ENCODE measurements at places on chromosomes 1 and 21.

DNA sequence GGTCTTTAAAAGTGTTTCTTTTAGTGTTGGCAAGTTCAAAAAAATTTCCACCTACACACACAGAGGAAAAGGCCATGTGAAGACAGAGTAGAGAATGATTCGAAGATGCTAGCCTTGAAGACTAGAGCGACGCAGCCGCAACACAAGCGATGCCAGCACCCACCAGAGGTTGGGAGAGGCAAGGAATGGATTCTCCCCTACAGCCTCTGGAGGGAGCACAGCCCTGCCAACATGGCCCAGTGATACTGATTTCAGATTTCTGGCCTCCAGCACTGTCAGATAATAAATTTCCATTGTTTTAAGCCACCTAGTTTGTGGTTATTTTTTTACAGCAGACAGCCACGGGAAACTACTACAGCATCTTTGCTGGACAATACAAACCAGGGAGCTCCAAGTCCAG is 6.9 kb upstream of the ADAR start:
- DNase-seq, result no peak

- DNase-seq, result no peak
These were observed 51.1 kb upstream of the PRDX6 start for GRCh38 chr1:173426057-173426456.

GRCh38 chr1:186218654-186219352 is 156.2 kb downstream of the TPR start:
- no peak for DNase-seq

DNA sequence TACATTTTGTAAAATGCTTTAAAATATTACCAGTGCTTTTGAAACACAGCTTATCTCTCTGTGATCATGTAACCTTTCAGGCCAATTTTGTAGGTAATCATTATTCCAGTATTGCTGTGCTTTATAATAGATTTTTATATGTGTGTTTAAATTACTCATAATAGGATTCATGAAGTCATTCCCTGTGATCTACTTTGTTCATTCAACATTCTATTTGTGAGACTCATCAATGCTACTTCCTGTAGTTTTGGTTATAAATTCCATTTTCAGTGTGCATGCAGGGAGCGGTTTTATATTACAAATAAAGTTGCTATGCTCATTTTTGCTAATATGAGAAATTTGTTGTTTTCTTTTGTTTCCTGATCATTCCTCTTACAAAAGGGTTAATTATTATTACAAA is 4.1 kb upstream of the OR2M5 start:
- DNase-seq, result no peak

DNA sequence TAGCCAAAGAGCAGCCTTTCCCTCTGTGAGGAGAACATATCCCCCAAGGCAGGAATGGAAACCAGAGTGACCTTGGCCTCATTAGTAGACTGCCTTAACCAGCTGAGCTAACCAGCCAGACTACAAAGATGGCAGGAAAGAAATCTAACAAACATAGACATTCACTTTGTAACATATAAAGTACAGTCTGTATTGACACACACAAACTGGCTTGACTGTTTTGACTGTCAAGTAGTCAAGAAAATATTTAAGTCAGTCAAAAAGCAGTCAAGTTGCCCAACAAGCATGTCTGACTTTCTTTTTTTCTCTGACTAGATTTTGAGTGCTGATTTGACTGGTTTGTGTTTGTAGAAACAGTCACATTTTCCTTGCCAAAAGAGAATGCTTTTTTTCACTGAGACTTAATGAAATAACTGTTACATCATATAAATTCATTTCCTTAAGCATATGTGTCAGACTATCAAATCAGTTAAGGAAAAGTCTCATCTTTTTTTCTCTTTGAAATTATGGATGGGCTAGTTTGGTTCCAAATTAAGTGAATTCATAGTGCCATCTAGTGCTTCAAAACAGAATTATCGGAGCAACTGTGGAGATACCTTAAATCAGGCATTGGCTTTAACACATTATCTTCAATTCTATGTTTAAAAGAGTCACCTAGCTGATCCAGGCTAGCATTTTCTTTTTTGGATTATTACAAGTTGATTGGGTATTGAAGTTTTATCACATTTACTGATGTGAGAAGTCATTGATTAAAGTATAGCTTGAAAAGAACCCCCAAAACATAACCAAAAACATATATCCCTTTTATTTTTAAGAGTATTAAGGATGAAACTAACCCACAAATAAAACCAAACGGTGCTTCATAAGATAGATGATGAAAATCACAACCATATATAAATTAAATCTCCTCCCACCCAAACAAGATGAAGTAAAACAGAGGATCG is 75.0 kb downstream of the ATP6V1G3 start:
- DNase-seq, result no peak

DNA sequence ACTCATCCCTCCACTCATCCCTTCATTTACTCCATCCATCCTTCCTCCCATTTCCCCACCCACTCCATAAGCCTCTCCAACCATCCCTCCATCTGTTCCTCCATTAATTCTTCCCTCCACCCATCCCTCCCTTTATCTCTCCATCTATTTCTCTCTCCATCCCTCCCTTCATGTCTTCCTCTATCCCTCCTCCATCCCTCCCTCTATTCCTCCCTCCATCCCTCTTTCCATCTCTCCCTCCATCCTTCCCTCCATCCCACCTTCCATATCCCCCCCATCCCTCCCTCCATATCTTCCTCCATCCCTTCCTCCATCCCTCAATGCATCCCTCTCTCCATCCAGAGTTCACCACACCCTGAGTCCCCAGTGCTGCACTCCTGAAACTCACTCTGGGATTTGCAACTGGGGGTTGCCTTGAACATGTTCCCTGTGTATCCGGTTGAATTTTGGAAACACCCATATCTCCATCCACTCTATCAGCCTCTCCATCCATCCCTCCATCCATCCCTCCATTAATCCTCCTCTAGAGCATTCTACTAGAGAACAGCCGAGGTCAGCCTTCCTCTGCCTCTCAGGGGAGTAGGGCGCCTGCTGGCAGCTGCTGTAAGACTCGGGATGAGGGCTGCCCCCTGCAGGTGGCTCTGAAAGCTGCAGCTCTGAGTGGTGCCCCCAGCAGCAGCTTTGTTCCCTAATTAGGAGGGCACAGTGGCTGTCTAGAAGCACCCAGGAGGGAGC is 39.4 kb downstream of the ABCG1 start:
- peak; percentile 78 for DNase-seq

DNA sequence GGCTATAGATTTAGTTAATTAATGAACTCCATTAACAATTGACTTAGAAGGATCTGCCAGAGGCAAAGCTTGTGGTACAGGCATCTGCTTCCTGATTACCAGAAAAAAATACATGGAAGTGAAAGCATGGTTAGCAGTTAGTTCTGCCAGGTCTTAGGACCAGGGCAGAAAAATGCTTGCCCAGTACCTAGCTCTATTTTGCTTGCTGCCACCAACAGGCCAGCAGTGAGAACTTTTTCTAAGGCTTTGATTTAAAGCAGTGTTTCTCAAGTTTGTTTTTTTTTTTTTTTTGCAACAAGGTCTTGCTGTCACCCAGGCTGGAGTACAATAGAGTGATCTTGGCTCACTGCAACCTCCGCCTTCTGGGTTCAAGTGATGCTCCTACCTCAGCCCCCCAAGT is 16.4 kb upstream of the MTF1 start:
- DNase-seq, result no peak

DNA sequence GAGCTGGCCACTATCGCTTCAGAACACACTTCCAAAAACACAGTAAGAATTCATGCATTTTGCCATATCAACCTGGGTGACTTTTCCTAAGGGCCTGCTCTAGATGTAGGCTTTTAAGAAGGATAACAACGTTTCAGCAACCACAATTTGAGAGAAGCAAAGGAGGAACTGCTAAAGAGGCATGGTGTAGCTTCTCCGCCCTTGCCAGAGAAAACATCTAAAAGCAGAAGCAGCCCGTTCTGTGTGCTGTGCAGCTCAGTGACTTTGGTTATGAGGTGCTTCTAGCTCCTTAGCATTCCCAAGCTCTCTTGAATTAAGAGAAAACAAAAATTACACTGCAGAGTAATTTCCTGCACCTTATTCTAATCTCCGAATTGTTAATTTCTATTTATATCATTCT is 2.7 kb downstream of the PER3 start:
- DNase-seq, result no peak

DNA sequence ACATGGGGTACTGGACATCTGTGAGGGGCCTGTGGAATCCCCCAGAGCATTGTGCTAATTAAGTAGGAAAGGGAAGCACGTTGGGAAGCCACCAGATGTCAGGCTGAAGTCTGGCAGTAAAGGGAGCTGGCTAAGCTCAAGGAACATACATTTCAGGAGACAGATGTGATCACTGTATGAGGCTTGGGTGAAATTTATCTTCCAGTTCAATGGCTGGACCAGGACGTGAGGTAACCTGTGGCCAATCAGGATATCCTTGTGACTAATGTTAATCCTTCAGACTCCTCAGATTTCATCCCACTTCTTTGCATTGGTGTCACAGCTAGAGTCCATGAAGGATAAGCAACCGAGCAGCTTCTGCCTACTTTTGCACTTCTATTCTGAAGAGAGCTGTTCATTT is 110.2 kb upstream of the APP start:
- no peak for DNase-seq

- no peak for DNase-seq
These were observed 22.5 kb upstream of the KHDRBS1 start for GRCh38 chr1:31991182-31991581.

GRCh38 chr1:10601342-10602070 is 126.8 kb downstream of the PEX14 start:
- DNase-seq, result no peak

- no peak for DNase-seq
These were observed 440.1 kb upstream of the PTBP2 start for GRCh38 chr1:96281491-96281890.

DNA sequence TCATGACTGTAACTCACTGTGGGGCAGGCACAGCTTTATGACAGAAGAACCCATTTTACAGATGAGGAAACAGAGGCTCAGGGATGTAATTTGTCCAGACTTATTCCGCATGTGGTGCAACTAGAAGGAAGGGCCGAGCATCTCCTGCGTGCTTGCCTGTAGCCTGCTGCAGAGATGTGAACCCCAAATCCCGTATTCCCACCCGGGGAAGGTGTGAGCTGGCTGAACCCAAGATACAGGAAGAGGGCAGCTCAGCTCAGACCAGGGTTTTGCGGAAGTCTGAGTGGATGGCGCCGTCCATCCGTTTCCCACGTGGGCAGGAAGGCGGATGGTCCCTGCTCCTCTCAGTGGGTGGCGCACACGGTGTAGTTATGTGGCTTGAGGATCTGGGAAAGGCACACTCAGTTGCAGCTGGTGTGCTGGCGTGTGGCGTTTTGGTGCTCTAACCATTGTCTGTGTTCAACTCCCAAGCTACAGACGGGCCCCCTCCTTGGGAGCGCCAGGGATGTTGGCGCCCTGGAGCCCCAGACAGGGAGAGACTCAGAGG is 1.2 kb downstream of the CROCC start:
- DNase-seq, result no peak

DNA sequence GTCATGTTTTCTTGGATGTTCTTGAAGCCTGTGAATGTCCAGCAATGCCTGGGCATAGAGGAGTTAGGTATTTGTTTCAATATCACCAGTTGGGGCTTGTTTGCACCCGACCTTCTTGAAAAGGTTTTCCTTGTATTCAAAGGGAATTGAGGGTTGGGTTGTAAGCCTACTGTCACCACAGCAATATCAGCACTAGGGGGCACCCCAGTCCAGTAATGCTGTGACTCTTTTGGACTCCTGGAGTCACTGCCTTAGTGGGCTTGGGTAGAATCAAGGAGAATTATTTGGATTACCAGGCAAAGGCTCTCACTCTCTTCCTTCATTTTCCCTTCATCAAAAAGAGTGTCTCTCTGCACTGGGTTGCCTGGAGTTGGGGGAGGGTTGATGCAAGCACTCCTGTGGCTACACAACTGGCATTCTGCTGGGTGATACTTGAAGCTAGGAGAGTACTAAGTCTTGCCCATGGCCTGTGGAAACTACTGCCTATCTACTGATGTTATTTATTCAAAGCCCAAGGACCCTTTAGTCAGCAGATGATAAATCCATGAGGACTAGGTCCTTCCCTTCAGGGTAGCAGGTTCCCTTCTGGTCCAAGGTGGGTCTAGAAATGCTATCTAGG is 34.5 kb downstream of the OR10R2 start:
- DNase-seq, result no peak

DNA sequence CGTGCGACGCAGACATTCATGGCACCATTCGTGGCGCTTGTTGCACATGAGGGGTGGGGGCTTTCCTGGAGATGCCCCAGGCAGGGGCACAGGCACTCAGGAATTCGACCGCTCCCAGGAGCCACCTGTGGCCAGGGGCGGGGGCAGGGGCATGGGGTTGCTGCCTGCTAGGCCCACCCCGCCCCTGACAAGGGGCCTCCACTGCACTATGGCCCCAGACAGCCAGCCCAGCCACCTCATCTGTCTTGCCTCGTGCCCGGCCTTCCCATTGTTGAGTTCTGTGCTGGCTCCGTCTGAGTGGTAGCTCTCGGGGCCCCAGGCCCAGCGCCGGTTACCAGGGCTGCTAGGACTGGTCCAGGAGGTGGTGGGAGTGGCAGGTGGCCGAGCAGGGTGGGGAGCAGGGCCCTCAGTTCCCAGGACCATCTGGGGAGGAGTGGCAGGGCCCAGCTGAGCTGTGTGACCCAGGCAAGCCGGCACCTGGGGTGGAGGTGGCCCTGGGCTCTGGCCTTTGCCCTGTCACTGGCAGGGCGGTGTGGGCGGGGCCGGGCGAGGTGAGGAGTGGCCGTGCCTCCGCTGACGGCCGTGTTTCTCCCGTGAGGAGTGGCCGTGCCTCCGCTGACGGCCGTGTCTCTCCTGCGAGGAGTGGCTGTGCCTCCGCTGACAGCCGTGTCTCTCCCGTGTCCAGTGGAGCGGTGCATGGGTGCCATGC is 1.9 kb downstream of the PLCH2 start:
- no peak for DNase-seq

DNA sequence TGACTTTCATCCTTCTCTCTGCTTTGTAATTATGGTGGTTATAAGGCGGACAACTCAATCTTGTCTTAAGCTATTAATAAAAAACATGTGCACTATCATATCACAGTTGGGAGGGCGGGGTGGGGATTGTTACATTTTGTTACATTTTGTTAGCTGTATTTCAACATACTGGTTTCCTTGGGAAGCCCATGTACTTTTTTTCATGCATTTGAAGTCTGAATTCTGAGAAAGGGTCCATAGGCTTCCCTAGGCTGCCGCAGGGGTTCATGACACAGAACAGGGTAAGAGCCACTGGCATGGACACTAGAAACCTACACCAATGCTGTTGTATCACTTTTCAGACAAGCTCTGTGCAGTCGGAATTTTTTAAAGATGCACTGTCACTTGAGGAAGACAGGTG is 178.8 kb downstream of the ETS2 start:
- no peak for DNase-seq

DNA sequence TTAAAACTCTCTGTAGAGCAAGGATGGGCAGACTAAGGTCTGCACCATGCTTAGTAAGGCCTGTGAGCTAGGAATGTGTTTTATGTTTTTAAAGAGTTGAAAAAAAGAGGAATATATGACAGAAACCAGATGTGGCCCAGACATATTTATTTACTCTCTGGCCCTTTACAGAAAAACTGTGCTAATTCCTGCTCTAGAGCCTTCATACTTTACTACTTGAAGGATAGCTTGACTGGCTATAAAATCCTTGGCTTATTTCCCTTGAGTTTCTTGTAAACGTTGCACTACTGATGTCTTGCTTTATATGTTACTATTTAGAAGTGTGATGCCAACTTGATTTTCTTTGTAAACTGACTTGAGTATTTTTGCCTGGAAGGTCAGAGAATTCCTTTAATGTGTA is 33.5 kb downstream of the CTBS start:
- DNase-seq, result no peak

GRCh38 chr1:152127673-152128072 is 12.4 kb upstream of the TCHH start:
- DNase-seq, result no peak

All from stimulated activated CD4-positive, alpha-beta T cell treated with anti-CD3 and anti-CD28 coated beads, Interleukin-1b, Interleukin-23, amount 100 ng/mL, for 1 hour (primary cell).